ENCODE measurements at places on chromosomes 7 and 10. TPM values are rescaled to one million over a fixed set of nuclear protein-coding genes. Genes with fewer than 3 reads are reported as not detected.

DNA sequence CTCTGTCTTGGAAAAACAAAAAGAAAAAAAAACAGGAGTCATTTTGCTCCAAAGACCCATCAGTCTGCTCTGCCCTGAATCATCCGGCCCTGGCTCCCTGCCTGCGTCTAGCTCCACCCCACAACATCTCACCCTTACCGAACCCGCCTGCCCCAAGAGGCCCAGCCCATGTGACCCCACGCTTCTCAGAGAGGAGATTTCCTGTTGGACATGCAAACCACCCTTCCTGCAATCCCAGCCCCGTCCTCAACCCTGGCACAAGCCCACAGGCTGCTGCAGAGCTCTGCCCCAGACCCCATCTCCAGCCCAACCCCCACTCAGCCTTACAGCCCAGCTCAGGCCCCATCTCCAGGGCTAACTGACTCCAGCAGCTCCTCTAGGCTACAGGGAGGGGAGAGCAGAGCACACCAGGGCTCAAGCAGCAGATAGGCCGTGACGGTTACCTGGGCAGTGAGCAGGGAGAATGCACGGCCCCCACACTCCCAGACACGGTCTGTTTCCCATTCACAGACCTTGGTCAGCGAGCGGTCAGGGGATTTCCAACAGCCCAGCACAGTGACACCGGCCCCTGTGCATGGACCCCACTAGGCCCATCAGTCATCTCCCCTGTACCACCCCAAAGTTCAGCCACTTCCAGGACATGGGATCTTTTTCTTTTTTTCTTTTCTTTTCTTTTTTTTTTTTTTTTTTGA is 69.9 kb upstream of the GTF2I start:
- no peaks in the 10 kb centered on the region for H3K27me3 ChIP-seq
- H3K4me1 ChIP-seq = no peaks in the 10 kb centered on the region
- no peak overlapping the region for H3K27ac ChIP-seq
- H3K4me3 ChIP-seq = no peak overlapping the region

DNA sequence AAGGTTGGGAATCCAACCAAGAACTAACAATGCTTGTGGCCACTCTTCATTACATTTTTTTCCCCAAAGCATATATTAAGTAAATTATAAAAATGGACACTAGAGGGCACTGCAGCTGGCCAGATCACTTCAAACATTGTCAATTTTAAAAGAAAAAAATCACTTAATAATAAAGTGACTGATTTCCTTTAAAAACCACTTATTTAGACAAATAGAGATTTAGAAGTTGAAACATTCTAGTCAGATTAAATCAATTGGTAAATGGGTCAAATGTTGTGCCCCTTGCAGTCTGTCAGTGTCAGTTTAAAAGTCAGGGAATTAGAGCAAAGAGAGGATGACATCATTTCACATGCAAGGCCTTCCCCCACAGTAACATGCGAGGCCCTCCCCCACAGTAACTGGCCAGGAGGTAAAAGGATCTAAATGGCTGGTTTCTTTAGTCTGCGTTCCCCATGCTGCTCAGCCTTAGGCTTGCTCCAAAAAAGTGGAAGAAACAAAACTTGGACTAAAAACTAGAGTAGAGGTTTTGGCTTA is 177.9 kb downstream of the SKAP2 start:
- no peak overlapping the region for H3K27ac ChIP-seq
- DNase-seq = peak; percentile 52
- no peak overlapping the region for H3K4me3 ChIP-seq
- no peaks in the 10 kb centered on the region for H3K27me3 ChIP-seq

- no peak for DNase-seq
- H3K27ac ChIP-seq = no peak overlapping the region
- no peaks in the 10 kb centered on the region for H3K36me3 ChIP-seq
- H3K27me3 ChIP-seq = no peaks in the 10 kb centered on the region
- H3K4me1 ChIP-seq = no peaks in the 10 kb centered on the region
These were observed 74.3 kb downstream of the GFRA1 start for GRCh38 chr10:116198676-116199035.

DNA sequence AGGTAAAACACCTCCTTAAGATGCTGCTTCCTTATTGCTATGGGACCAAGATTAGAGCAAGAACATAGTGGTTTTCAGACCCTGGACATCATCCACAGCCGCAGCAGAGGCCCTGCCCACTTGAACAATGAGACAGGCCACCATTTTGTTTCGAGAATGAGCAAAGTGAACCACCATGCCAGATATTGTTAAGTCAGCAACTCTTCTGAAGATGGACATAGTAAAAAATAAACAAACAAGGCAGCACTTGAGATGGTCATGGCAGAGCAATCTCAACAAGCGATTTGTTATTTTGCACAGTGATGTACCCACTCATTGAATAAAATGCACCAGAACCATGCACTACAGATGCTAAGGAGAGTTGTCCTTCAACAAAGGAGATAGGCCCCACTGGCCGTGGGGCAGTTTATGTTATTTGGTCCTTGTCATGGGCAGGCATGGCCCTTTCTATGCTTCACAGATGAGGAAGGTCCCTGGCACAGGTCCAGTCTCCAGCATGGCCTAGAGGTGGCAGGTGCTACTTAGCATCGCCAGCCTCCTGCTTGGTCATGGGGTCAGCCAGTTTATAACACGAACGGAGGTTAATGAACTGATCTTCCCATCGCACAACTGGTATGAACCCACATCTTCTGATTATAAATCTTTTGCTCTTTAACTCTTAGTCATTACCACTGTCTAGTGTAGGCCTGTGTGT is 44.1 kb downstream of the IKZF1 start:
- H3K36me3 ChIP-seq = no peaks in the 10 kb centered on the region
- no peak for DNase-seq
- H3K4me1 ChIP-seq = no peaks in the 10 kb centered on the region
- no peak overlapping the region for H3K4me3 ChIP-seq
- H3K27me3 ChIP-seq = no peaks in the 10 kb centered on the region
- H3K27ac ChIP-seq = no peak overlapping the region

- H3K27ac ChIP-seq = no peak overlapping the region
- no peak overlapping the region for H3K4me3 ChIP-seq
- DNase-seq = no peak
- H3K36me3 ChIP-seq = no peaks in the 10 kb centered on the region
- H3K4me1 ChIP-seq = no peaks in the 10 kb centered on the region
- H3K27me3 ChIP-seq = no peaks in the 10 kb centered on the region
These were observed 5.5 kb upstream of the LZTS2 start for GRCh38 chr10:100993986-100994708.

DNA sequence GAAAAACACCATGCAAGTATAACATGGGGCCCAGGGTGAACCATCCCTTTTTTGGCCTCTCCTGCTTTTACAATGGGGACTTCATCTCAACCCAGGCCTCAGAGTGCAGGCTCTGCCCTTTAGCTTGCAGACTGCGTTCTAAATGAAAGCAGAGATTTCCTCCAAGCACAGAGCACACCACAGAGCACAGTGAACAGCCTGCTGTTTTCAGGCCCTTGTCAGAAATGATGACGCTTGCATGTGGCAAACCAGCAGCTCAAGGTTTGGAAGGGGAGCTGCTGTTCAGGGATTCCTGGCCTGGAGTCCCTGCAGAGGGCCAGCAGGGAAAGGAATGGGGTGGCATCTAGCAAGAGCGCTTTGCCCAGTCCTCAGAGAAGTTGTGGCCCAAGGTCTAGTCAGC is 167.3 kb upstream of the CDCA7L start:
- no peaks in the 10 kb centered on the region for H3K4me1 ChIP-seq
- H3K36me3 ChIP-seq = no peaks in the 10 kb centered on the region
- H3K4me3 ChIP-seq = no peak overlapping the region
- H3K27me3 ChIP-seq = no peaks in the 10 kb centered on the region
- DNase-seq = no peak

GRCh38 chr10:49539320-49539885 is 482 bp upstream of the ERCC6 start:
- no peaks in the 10 kb centered on the region for H3K4me1 ChIP-seq
- H3K4me3 ChIP-seq = peak overlapping the region; percentile 28
- no peak for DNase-seq

GRCh38 chr10:127928021-127928806 is 21.3 kb downstream of the PTPRE start:
- no peak for DNase-seq
- no peak overlapping the region for H3K4me3 ChIP-seq
- H3K4me1 ChIP-seq = no peaks in the 10 kb centered on the region
- no peaks in the 10 kb centered on the region for H3K27me3 ChIP-seq
- H3K36me3 ChIP-seq = no peaks in the 10 kb centered on the region

- H3K27ac ChIP-seq = no peak overlapping the region
- no peak overlapping the region for H3K4me3 ChIP-seq
- H3K4me1 ChIP-seq = no peaks in the 10 kb centered on the region
- H3K27me3 ChIP-seq = no peaks in the 10 kb centered on the region
- no peaks in the 10 kb centered on the region for H3K36me3 ChIP-seq
- DNase-seq = peak; percentile 4
These were observed 14.9 kb upstream of the ADCK2 start for GRCh38 chr7:140657891-140658290.

GRCh38 chr10:110493832-110494426 is 3.8 kb upstream of the DUSP5 start:
- no peaks in the 10 kb centered on the region for H3K4me1 ChIP-seq
- no peak overlapping the region for H3K4me3 ChIP-seq
- H3K27me3 ChIP-seq = peaks cover 2% of the 10 kb centered on the region

DNA sequence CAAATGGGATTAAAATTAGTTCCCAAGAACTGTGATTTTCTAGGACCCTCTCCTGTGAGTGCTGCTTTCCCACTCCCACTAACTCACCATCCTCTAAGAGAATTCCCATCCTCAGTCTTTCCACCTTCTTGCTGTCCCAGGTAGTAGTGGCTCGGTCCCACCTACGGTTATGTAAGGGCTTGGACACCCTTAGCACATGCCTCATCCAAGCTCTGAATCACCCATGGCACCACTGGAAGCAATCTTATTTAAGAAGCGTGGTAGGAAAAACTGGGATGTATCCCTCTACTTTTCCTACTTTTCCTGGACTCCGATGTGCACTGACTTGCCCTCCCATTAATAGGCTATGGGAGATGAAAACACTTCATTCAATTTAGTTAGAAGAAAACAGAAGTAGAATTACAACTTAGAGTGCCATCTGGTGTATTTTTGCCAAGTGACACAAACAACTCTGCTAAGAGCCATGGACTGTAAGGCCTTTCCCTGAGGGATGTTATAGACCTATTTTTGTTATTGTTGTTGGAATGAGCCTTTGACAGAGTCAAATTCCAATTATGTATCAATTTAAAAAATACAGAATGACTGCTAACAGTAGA is 13.7 kb upstream of the ANKRD22 start:
- H3K4me1 ChIP-seq = no peaks in the 10 kb centered on the region
- no peak overlapping the region for H3K4me3 ChIP-seq
- H3K27me3 ChIP-seq = no peaks in the 10 kb centered on the region
- H3K36me3 ChIP-seq = no peaks in the 10 kb centered on the region

- H3K36me3 ChIP-seq = peaks cover 17% of the 10 kb centered on the region
- H3K27me3 ChIP-seq = no peaks in the 10 kb centered on the region
- H3K4me3 ChIP-seq = no peak overlapping the region
- H3K27ac ChIP-seq = peak overlapping the region; percentile 39
- no peaks in the 10 kb centered on the region for H3K4me1 ChIP-seq
These were observed 36.6 kb downstream of the AP3M1 start for GRCh38 chr10:74114041-74114448.

DNA sequence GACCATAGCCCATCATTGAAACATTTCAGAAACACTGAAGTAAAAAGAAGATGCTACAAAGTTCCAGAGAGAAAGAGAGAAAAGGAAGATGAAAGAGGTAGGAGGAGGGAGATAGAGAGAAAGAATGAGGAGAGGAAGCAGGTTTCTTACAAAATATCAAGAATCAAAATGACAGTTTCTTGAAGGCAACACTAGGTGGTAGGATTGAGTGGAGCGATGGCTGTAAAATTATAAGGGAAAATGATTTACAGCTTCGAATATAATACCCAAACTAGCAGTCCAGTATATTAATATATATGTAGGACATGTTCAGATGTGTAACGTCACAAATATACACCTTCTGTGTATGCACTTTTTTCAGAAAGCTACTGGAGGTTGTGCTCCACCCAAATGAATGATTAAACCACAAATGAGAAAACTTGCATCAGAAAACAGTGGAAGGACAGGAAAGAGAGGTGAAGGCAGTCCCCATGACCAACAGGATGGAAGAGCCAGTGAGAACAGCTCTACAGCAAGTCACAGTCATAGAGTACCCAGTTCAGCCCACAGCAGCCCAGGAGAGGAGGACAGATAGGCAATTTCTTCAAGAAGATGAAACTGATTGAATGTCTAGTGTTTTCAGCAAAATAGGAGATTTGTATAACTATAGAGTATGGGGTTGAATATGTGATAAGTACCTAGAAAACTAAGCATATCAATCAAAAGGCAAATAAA is 151.5 kb upstream of the TARP start:
- no peak overlapping the region for H3K27ac ChIP-seq
- peaks cover 3% of the 10 kb centered on the region for H3K4me1 ChIP-seq
- DNase-seq = no peak
- H3K27me3 ChIP-seq = no peaks in the 10 kb centered on the region

- H3K4me3 ChIP-seq = no peak overlapping the region
- H3K27ac ChIP-seq = no peak overlapping the region
- DNase-seq = no peak
- no peaks in the 10 kb centered on the region for H3K27me3 ChIP-seq
These were observed 13.5 kb upstream of the TSPAN13 start for GRCh38 chr7:16739863-16740622.

GRCh38 chr10:32938554-32939061 is 19.4 kb downstream of the ITGB1 start:
- H3K4me1 ChIP-seq = peaks cover 17% of the 10 kb centered on the region
- no peak overlapping the region for H3K4me3 ChIP-seq
- no peaks in the 10 kb centered on the region for H3K27me3 ChIP-seq
- DNase-seq = no peak
- no peaks in the 10 kb centered on the region for H3K36me3 ChIP-seq

DNA sequence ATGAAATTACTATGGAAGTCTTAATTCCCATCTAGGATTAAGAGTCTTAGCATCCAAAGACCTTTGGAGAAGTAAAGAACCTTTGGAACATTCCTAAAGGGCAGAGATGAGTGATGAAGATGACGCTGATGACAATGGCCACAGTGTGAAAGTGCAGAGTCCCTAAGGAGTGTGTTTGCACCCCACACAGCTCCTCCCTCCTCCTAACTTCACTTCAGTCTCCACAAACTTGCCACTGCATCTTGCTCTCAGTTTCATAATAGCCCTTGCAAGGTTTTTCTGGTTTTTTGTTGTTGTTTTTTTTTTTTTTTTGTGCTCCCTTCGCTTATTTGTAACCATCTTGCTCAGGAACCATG is 117.5 kb upstream of the ANLN start:
- H3K27me3 ChIP-seq = no peaks in the 10 kb centered on the region
- no peak overlapping the region for H3K27ac ChIP-seq
- H3K36me3 ChIP-seq = no peaks in the 10 kb centered on the region
- no peaks in the 10 kb centered on the region for H3K4me1 ChIP-seq
- no peak for DNase-seq

Gene ANKRD22
- 0.26 TPM for total RNA-seq

Gene PDZD7
- total RNA-seq = 1.1 TPM

Gene SPDYE9
- total RNA-seq = not detected

Gene SHH
- total RNA-seq = not detected

Data from aorta (tissue), 5 donors.